Stimulated activated CD4-positive, alpha-beta T cell treated with anti-CD3 and anti-CD28 coated beads, Interleukin-1b, Interleukin-23, amount 100 ng/mL, for 1 hour (primary cell): ENCODE measurements at places on chromosomes 4 and X.

- DNase-seq: no peak
Observed at GRCh38 chrX:131317326-131317725, 28.2 kb upstream of the IGSF1 start.

DNA sequence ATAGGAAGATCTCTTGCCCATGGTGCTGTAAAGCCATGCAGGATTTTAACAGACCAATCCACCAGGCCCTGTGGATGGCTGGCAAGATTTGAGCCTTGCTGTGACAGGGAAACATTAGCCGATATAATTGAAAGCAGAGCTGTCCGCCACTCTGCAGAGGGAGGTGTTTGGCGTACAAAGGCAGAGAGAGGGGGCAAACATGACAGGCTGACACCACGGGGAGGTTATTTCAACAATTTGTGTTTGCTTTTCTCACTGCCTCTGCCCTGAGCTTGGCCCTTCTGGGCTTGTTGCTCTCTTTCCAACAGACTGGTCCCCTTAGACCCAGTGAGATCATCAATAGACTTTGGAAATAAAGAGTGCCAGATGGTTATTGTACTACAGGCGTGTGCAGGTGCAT lies 59.4 kb downstream of the CLNK start:
- DNase-seq: no peak

DNA sequence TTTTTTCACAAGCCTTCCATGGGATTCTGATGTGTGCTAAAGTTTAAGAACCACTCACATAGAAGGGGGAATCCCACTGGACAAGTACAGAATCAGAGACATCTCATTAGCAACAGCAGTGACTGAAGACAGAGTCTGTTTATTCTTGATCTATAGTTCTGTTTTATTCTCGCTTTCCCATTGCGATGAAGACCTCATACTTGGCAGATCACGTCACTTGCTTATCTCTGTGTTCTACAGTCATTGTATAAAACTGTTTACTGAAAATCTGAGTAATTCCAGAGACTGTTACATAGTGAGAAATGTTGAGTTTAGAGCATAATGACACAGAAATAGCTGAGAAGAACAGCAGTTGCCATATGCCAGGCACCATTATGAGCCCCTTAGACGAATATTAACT lies 185.5 kb downstream of the PTTG2 start:
- DNase-seq: no peak

DNA sequence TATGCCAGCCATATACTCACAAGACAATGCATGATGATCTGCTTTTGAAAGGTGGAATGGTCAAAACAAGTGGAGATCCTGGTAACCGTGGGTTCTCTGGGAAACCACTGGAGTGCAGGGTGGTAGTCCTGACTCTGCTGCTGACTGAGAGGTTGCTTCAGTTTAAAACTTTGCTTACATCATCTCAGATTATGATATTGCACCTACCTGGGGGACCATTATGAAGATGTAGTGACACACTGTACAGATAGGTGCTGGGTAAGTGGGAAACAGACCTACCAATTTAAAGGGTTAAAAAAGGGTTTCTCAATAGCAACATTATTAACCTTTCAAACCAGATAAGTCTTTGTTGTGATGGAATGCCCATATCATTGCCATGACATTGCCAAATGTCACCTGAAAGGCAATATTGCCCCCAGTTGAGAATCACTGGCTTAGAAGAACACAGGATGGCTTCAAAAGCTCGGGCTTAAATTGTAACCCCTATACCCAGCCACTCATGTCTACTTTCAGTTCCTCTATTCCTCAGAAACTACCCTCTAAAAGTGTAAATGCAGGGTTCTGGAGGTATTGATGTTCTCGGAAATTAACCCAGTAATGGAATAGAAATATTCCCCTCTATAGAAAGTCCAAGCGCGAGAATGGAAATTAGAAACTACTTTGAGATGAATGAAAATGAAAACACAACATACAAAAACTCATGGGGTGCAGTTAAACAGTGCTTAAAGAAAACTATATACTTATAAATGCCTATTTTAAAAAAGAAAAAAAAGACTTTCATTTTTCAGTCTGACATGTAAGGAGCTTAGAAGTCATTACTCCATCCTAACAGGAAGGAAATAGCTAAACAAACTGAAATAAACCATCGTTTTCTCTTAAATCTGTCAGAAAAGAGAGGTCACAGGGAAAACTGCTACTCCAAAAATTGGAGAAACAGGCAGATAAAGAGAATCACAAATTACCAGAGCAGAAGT lies 65.8 kb downstream of the ARHGEF6 start:
- no peak for DNase-seq

DNA sequence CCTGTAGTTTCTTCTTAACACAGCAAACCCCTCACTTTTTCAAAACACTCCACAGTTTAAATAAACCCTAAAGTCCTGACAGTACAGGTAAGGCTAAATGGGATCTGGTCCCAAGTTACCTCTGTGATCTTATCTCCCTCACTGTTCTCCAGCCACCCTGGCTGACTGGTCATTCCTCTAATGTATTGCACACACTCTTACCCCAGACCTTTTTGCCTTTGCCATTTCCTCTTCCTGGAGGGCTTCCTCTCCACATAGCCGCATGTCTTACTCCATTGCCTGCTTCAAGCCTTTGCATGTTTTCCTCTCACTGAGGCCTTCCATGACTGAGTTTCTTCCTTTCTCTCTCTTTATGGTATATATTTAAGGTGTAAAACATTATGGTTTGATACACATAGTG lies 19.5 kb upstream of the ANXA3 start:
- DNase-seq: no peak

DNA sequence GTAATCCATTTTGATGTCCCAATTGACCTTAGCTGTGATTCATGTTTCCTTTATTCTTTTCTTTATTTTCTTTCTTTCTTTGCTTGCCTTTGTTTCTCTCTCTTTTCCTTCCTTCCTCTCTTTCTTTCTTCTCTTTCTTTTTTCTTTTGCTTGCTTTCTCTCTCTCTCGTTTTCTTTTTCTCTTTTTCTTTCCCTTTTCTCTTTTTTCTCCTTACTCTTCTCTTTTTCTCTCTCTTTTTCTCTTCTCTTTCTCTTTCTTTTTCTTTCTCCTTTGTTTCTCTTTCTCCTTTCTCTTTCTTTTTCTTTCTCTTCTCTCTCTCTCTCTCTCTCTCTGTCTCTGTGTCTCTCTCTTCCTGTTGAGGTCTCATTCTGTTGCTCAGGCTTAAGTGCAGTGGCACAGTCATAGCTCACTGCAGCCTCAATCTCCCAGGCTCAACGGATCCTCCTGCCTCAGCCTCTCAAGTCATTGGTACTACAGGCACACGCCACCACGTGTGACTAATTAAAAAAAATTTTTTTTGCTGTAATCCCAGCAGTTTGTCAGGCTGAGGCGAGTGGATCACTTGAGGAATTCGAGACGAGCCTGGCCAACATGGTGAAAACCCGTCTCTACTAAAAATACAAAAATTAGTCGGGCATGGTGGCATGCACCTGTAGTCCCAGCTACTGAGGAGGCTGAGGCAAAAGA lies 8.0 kb upstream of the DHRSX start:
- no peak for DNase-seq

- DNase-seq: no peak
Observed at GRCh38 chr4:146511381-146511780, 10.4 kb downstream of the SLC10A7 start.

GRCh38 chr4:140103676-140104075 lies 50.3 kb downstream of the MAML3 start:
- DNase-seq: no peak

- no peak for DNase-seq
Observed at GRCh38 chrX:10665681-10666080, 45.3 kb upstream of the MID1 start.

DNA sequence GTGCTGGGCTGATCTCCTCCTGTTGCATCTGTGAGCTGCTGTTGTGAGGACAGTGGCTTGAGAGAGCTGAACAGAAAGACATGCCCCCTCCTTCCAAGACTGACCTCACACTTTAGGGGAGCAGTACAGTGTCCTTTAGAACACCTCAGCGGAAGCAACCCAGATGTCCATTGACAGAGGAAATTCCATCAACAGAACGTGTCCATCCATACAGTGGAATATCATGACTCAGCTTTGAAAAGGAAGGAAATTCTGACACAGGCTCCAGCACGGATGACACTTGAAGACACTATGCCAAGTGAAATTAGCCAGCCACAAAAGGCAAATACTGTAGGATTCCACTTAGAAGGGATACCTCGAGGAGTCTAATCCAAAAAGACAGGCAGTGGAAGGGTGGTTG lies 103.5 kb downstream of the GPR143 start:
- DNase-seq: no peak

- no peak for DNase-seq
Observed at GRCh38 chr4:1898681-1899080, 27.5 kb downstream of the NSD2 start.

DNA sequence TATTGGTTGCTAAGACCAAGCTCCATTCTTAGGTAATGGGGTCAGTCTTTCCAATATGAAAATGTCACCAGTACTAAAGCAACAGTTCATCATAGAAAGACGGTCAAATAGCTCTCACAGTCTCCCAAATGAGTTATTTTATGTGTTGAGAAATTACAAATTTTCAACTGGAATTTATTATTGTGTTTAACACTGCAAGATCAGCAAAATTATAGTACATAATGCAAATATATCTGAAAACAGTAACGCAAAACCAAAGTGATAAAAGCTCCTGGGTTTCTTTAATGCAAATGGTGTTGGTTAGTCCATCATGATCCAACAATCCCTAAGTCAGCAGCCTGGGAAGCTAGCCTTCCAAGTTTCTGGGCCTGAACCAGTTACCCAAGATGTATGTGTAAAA lies 61.5 kb upstream of the EGFL6 start:
- no peak for DNase-seq

- DNase-seq: no peak
Observed at GRCh38 chr4:147991543-147992283, 259.8 kb downstream of the ARHGAP10 start.

GRCh38 chrX:9871701-9872268 lies 85.6 kb downstream of the SHROOM2 start:
- DNase-seq: no peak

- no peak for DNase-seq
Observed at GRCh38 chrX:28697732-28698131, 110.5 kb downstream of the IL1RAPL1 start.

DNA sequence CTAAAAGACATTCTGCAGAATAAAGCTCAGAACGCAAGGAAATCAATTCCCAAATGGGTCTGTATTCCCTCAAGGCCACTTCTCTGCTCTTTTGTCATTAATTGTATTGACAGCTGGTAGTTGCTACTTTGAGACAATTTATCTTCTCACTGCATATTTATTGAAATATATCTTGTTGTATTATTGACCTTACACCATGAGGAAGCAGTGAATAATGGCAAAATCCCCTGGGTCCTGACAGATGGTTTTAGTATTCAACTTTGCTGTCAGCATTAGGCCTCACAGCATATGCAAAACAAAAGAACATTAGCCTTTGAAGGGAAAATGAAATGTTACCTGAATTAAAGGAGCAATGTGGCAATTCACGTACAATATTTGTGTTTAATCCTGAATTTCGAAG lies 406.1 kb upstream of the TRAM1L1 start:
- DNase-seq: no peak

GRCh38 chr4:152369203-152369901 lies 166.5 kb downstream of the FBXW7 start:
- DNase-seq: no peak

GRCh38 chrX:76918033-76918432 lies 490.5 kb downstream of the MAGEE1 start:
- no peak for DNase-seq

- DNase-seq: no peak
Observed at GRCh38 chr4:168880811-168881595, 129.1 kb downstream of the CBR4 start.

GRCh38 chr4:187065806-187066205 lies 342.1 kb upstream of the FAT1 start:
- no peak for DNase-seq

DNA sequence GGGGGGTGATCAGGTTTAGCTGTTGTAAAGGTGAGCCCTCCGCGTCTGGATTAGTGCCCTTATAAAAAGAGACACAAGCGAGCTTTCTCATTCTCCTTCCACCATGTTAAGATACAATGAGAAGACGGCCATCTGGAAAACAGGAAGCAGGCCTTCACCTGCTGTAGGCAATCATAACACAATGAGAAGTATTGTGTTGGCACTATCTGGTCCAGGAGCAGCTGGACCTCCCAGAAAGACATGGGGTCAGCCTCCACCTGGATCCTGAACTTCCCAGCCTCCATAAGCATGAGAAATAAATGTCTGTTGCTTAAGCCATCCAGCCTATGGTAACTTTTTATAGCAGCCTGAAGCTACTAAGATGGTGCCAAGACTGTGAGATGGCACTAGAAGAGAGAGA lies 8.6 kb upstream of the SMIM20 start:
- DNase-seq: no peak
